ENCODE measurements at places on chromosomes 16 and 17.

- no peak for DNase-seq
These were observed 11.0 kb downstream of the FBRS start for GRCh38 chr16:30669026-30669902.

GRCh38 chr16:84851192-84852127 is 31.7 kb downstream of the CRISPLD2 start:
- no peak for DNase-seq

GRCh38 chr17:69743091-69743490 is 328.6 kb downstream of the MAP2K6 start:
- no peak for DNase-seq

- no peak for DNase-seq
These were observed 478.2 kb upstream of the CDH11 start for GRCh38 chr16:65600046-65600445.

GRCh38 chr17:40602445-40603443 is 37.5 kb upstream of the CCR7 start:
- DNase-seq: no peak

- no peak for DNase-seq
These were observed 93.0 kb upstream of the NETO2 start for GRCh38 chr16:47236716-47237115.

DNA sequence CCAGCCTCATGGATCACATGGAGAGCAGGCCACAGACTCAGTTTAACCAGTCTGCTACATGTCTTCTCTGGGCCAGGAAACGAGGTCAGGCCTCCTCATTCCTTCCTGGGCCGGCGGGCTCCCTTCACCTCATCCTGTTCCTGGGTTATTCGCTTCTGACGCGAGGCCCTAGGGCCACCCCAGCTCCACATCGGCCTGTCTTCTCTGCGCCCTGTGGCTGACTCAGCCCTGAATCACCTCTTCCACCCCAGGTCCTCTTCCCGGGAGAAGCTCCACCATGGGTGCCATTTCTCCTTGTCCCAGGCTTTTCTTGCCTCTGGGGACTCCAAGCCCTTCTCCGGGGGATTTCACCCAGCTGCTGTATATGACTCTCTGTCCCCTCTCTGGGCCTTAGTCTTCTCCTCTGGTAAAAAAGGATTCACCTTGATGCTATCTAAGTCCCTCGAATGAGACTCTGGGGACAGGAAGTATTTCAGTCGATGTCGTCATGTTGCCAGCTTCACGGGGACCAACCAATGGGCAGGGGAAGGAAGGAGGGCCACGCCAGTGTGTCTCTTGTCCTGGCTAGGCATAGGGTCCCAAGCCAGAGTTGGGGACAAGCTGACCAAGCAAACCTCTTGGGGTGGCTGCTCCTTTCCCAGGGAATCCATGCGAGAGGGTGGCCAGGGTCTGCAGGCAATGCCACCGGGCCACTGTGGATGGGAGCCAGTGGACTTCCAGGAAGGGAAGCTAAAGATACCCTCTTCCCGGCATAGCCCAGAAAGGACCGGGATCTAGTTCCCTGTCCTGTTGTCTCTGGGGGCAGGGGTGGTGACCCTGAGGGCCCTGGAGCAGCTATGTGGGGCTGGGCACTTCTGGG is 58.7 kb downstream of the SOCS3 start:
- no peak for DNase-seq

DNA sequence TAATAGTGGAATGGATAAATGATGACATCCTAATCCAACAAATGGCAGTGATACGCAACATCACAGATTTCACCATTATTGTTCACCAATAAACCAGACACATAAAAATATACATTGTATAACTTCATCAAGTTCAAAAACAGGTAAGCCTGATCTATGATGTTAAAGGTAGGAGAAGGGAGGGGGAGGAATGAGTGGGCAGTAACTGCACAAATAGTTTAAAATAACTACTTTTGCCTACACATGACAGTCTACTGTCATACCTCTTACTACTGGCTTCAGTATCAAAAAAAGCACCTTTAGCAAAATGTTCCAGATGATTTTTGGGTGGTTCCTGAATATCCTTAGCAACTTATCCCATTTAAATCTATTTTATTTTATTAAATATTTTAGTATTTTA is 28.8 kb downstream of the CHCT1 start:
- DNase-seq: no peak

DNA sequence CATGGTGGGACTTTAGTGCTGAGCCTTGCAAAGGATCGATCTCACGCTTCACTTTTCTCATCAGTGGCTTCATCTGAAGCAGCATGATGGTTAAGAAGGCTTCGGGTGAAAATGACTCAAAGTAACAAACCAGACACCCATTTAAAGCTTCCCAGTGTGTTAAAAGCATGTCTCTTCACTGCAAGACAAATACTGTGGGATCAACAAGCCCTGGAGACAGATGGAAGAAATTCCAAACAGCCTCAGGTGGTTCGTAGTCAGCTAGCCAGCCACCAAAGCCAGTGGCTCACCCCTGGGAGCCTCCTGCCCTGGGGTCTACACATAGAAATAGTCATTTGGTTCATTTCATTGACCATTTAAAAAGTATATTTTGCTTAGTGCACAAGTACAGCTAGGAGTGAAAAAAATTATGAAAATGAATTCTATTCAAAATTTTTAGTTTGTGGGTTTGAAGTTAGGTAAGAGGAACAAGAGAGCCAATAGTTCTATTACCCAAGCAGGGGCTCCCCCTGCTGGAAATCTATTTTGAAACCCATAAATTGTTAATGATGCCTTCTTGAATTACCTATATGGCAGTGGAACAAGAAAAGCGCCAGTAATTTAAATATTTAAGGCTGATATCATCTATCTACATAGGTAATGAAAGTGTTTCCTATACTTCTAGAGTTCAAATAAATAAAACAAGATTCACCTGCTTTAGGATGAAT is 51.6 kb downstream of the PMP22 start:
- no peak for DNase-seq

DNA sequence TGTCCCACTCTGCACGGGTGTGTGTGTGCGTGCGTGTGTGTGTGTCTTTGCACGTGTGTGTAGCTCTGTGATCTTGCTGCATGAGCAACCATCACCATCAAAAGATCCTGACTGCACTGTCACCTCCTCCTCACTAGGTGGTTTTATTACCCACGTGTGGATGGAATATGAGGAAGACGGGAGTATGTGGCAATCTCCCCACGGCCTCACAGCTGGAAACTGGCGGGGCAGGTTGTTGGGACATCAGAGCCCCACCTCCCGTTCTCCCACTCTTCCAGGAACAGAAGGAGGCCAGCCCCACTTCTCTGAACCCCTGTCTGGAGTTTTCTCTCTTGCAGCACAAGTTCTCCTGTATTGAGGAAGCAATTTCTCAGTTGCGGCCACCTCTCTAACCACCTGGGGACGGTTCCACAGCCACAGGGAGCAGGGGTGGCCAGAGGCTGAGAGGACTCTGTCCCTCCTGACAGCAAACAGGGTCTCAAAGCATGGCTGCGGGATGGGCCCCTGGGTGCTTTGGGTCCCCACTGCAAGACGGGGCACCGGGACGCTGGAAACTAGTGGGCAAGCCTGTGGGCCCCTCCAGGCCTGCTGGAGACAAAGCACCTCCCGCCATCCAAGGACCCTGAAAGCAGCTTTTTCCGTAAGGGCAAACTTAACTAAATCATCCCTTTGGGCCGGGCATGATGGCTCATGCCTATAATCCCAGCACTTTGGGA is 27.9 kb upstream of the ATP2C2 start:
- DNase-seq: no peak

DNA sequence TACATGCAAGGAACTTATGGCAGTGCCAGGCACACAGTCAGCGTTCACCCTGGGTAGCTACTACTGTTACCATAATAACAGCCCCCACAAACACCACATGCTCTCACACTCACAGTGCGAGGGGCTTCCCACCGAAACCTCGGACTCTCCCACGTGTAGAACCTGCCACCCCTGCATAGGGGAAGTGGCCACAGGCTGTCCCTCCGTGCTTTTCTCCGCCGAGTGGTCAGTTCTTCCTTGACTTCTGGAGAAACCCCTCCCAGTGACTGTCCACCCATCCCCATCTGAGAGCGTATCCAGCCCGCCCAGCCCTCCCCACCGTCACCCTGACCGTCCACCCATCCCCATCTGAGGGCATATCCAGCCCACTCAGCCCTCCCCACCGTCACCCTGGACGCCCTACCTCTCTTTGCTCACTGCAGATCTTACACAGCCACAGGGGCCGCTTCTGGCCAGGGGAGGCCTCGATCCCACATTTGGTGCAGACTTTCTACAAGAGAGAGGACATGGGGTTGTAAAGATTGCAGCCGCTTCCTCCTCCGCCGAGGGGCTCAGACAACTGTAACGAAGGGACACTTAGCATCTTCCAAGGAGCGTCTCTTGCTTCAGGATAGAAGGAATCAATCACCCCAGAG is 71.1 kb downstream of the RPH3AL start:
- no peak for DNase-seq

DNA sequence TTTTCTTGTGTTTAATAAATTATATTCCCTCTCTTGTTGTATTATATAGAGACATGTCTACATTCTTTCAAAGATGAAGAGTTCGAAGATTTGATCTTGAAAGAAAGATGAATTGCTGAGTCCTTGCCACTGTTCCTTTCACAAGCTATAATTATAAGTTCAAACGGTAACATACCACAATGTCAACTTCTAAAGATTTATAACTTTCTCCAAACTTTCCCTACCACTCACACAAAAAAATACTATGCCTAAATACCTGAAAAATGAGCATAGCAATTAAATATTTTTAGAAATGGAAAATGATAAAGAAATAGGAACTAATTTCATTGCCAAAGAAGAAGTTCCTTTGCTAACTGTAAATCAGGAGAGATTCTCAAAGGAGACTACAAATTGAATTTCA is 50.6 kb downstream of the BRIP1 start:
- no peak for DNase-seq

DNA sequence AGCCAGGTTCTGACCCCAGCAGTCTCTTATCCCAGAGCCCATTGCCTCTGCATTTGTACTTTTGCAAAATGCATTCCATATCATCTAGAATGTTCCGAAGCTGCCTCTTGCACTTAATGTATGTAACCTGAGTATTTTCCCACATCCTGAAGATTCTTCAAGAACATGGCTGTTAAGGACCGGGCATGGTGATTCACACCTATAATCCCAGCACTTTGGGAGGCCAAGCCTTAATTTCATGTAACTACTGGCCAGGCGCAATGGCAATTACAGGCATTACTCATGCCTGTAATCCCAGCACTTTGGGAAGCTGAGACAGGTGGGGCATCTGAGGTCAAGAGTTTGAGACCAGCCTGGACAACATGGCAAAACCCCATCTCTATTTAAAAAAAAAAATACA is 31.7 kb upstream of the GAN start:
- no peak for DNase-seq

- DNase-seq: no peak
These were observed 11.1 kb downstream of the PRCD start for GRCh38 chr17:76550712-76551615.

DNA sequence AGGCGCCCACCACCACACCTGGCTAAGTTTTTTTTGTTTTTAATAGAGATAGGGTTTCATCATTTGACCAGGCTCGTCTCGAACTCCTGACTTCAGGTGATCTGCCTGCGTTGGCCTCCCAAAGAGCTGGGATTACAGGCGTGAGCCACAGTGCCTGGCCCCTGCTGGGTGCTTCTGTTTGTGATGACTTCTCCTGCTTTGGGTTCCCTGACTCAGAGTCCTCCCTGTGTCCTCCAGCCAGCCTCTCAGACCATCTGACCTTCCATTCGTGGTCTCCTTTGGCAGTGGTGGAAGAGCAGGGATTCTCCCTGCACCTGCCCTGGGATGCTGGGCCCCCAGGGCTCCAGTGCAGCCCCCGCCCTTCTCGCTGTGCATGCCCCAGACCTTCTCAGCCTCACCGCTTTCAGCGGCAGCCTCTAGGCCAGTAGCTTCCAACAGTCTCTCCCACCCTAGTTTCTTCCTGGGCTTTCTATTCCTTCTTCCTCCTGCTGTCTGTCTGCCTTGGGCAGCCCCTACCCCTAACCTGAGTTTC is 13.2 kb downstream of the BEAN1 start:
- DNase-seq: no peak

GRCh38 chr17:68963958-68964357 is 8.8 kb upstream of the ABCA8 start:
- no peak for DNase-seq

DNA sequence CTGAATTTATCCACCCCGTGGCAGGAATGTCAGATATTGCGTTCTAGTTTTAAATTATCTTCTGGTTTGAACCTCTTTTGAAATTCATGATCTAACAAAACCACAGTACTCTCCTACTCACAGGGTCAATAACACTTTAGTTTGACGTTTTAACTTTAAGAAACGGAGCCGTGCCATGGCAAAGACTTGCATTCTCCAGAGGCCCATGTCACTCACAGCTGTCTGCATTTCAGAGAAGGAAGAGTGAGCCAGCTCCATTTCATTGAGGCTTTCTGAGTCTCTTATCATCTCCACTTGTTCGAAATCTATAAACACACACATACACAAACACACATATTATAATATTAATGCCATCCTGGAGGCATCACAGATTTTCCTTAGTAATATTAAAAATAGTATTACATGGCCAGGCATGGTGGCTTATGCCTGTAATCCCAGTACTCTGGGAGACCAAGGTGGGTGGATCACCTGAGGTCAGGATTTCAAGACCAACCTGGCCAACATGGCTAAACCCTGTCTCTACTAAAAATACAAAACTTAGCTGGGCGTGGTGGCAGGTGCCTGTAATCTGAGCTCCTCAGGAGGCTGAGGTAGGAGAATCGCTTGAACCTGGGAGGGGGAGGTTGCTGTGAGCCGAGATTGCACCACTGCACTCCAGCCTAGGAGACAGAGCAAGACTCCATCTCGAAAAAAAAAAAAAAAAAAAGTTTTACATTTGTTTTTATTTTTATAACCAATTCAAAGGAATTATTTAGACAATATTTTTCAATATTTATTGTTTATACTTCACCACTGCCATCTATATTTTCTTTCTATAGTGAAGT is 35.6 kb downstream of the ABCA6 start:
- DNase-seq: no peak

- no peak for DNase-seq
These were observed 187.3 kb downstream of the CYB561 start for GRCh38 chr17:63258785-63259184.

- no peak for DNase-seq
These were observed 209.6 kb upstream of the CACNG5 start for GRCh38 chr17:66625311-66625767.

GRCh38 chr17:39782980-39783379 is 45.2 kb downstream of the GRB7 start:
- DNase-seq: no peak

GRCh38 chr16:68512183-68512582 is 26.9 kb upstream of the ZFP90 start:
- DNase-seq: no peak

- DNase-seq: no peak
These were observed 15.9 kb upstream of the SMG1 start for GRCh38 chr16:18942061-18942460.

GRCh38 chr16:181565-182021 is 1.3 kb downstream of the HBQ1 start:
- DNase-seq: no peak

DNA sequence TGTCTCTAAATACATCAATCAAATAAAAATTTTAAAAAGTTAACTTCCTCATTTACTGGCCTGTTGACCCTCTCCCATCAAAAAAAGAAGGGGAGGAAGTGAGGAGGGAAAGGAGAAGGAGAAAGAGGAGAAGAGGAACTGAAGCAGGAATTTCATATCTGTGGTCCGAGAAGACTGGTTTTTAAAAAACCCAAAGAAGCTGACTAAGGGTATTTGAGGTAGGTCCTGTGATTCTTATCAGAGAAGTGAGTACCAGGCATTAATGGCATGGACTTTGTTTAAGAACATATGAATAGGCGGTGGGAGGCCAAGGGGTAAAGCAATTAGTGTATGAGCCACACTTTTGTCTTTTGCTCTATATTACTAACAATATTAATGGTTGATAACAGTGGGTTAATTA is 2.0 kb downstream of the SLC46A1 start:
- DNase-seq: no peak

- no peak for DNase-seq
These were observed 146.1 kb downstream of the GAS7 start for GRCh38 chr17:10052106-10052813.
